Activated naive CD4-positive, alpha-beta T cell treated with Interleukin-2 at 50 U/mL for 16 hours (primary cell): ENCODE measurements at places on chromosomes 2 and 18.

DNA sequence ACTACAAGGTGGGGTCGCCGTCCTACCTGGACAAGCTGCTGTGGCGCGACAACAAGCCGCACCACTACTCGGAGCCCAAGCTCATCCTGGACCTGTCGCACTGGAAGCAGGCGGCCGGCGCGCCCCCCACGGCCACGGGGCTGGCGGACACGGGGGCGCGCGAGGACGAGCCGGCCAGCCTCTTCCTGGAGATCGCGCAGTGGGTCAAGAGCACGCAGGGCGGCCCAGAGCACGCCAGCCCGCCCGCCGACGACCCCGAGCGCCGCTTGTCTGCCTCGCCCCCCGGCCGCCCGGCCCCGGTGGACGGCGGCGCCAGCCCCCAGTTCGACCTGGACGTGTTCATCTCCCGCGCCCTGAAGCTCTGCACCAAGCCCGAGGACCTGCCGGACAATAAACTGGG lies 90.4 kb downstream of the MRO start:
- DNase-seq, result no peak

- DNase-seq, result no peak
These were observed 57.0 kb upstream of the CD226 start for GRCh38 chr18:70004696-70005095.

DNA sequence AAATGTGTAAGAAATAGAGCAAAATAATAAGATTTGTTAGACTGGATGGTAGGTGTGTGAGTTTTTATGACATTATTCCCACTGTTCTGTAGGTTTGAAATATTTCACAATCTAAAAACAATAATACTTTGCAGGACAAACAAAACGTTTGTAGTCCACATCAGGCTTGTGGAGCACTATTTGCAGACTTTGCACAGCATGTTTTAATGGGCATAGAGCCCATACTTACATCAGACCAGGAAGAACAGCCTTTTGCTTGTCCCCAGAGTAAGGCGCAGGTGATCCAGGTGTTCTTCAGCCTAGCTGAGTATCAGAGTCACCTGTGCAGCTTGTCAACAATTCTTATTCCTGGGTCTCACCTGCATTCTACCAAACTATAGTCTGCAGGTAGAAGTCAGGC lies 9.1 kb upstream of the STK39 start:
- no peak for DNase-seq

- DNase-seq, result no peak
These were observed 773.0 kb downstream of the CPS1 start for GRCh38 chr2:211329421-211329820.

DNA sequence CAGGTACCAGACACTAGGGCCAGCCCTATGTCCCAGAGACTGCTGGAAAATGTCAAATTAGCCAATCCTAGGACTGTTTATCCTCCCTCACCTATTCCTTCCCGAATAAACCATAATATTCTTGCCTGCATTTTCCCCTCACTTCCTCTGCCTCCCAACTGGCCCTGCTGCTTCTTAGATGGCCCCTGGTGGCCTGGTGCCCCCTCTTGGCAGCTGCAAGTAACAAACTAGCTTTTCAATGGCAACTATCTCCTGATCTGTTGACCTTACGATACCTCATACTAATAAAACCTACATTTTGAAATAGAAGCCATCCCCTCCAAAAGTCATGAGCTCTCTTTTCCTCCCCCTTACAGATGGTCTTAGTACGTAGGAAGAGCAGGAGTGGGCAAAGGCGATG lies 132.0 kb downstream of the ALPK2 start:
- no peak for DNase-seq

DNA sequence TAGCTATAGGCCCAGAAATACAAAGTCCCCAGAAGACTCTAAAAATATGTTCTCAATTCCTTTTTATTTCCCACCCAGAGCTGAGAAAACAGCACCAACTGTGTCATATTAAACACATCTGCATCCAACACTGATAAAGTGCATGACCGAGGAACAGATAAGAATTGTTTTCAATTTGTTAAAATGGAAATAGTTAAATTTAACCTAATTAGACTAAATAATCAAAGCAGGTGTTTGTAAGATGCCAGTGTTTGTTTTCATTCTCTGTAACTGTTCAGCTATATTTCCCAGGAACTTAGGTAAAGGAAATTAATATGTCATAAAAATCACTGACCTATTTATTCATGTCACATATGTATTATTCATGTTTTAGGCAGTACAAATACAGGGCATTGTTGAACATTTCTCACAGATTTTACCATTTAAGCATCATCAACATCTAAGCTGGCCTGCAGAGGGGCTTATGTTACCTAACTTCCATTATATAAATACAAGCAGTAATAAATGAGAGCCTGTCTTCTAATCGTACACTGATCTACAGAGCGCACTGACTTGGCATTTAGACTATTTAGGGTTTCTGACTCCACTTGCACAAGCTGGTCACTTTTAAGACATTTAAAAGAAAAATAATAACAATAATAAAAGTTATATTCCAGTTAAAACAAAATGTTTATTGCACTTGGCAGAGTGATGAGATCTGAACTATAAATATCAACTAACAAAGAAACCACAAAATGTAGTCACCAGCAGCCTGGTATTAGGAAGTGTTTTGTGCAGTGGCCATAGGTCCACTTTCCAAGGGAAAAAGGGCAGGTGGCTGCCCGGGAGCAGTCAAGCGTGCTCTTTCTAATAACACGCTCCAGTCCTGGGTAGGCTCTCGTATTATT lies 86.6 kb upstream of the ZFP36L2 start:
- no peak for DNase-seq

DNA sequence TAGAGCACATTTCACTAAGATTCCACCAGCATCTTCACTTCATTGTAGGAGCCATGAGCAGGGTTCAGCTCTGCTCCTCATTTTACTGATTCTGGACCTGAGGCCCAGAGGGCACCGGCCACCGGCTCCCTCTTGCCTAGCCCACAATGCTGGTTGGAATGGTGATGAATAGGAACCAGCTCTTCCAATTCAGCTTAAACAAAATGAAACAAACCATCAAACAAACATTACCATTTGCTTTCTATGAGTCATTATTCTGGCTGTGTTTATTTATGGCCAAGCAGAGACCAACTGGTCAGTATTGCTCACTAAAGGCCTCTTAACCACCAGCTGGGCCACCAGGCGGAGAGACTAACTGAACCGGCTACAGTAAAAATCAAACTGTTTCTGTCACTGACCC lies 176.7 kb downstream of the MTX2 start:
- DNase-seq, result no peak

GRCh38 chr18:79553696-79554095 lies 125.9 kb upstream of the CTDP1 start:
- DNase-seq, result no peak

- DNase-seq, result no peak
These were observed 73.6 kb downstream of the SPATS2L start for GRCh38 chr2:200380091-200380561.

DNA sequence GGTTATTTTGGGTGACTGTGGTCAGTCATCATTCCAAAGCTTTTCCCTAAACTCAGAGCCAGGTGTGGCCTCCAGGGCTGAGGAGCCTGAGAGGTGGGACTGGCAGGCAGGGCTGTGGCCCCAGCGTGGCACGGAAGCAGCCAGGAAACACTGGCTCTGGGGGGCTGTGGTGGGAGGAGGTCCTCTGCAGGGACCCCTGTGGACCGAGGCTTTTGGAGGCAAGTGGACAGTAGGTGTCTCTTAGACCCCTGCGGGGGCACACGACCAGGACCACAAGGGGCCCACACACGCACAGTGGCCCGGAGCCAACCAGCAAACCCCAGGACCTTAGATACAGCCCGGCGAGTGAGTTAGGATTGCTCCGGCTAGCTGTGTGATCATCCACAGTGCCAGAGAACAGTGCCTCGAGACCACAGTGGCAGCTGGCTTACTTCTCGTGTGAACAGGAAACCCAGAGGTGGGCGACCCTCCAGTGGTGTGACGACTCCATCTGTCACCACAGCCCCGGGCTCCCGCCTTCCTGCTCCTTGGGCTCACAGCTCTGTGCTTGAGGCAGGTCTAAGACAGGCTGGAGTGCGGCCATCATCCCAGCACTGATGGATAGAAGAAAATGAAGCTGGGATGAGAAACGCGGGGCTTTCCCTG lies 1.6 kb upstream of the RTP5 start:
- peak; percentile 63 for DNase-seq

DNA sequence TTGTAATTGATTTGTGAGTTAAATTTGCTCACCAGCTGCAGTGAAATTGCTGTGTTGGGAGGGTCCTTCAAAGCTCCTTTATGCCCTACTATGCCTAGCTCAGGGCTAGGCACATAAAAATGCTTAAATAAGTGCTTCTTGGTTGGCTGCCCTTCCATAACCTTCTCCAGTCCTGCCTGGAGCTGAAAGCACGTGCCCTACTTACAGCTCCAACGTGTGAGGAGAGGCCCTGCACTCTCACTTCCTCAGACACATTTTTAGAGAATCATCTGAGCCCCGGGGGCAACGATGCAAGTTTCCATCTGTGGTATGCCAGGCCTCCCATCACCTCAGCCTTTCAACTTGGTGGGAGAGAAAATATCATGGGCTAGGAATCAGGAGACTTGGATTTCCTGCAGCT lies 202.7 kb downstream of the BCL11A start:
- no peak for DNase-seq

DNA sequence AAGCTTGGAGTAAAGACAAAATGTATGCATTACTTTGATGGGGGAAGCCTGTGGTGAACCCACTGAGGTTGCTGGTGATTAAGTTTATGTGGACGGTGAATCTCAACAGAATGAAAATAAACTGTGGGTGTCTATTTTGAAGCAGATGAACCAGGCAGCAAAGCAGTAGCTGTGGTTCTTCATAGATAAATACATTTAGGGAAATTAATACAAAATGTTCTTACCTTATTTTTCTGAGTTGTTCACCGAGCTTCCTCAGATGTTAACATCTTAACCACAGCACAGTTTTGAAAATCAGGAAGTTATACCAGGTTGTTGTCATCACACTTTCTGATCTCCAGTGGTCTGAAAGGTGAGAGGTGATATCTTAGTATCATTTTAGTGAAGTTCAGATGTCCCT lies 53.9 kb downstream of the NCK2 start:
- DNase-seq, result peak; percentile 50

DNA sequence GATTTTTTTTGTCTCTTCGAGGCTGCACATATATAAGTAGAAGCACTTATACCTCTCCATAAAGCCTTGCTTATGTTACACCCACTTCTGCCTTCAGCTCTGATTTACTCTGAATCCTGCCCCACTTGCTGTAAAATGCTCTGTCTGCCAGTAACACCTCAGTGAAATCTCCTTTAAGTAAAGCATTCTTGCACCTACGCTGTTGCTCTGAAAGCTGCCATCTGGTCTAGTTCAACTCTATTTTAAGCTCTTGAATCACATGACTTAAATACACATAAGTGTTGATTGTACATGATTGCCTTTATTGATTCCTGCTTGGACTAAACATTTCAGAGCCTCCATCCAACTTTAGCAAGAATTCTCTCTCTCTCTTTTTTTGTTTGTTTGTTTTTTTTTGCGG lies 609.0 kb upstream of the CELF4 start:
- DNase-seq, result no peak

DNA sequence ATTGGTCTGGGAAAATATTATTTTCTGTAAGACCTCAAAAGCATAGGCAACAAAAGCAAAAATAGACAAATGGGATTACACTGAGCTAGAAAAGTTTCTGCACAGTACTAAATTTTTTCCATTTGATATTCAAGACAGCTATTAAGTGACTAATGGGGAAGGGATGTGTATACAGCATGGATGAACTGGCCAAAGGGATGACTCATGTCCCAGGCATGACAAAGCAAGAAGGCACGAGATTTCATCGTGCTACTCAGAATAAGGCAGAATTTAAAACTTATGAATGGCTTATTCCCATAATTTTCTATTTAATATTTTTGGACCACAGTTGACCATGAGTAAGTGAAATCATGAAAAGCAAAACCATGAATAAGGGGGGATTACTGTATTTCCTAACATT lies 1250.1 kb upstream of the GYPC start:
- no peak for DNase-seq

- DNase-seq, result no peak
These were observed 24.2 kb upstream of the KLF11 start for GRCh38 chr2:10019174-10019573.

- DNase-seq, result no peak
These were observed 53.5 kb upstream of the TCF4 start for GRCh38 chr18:55641486-55641885.

DNA sequence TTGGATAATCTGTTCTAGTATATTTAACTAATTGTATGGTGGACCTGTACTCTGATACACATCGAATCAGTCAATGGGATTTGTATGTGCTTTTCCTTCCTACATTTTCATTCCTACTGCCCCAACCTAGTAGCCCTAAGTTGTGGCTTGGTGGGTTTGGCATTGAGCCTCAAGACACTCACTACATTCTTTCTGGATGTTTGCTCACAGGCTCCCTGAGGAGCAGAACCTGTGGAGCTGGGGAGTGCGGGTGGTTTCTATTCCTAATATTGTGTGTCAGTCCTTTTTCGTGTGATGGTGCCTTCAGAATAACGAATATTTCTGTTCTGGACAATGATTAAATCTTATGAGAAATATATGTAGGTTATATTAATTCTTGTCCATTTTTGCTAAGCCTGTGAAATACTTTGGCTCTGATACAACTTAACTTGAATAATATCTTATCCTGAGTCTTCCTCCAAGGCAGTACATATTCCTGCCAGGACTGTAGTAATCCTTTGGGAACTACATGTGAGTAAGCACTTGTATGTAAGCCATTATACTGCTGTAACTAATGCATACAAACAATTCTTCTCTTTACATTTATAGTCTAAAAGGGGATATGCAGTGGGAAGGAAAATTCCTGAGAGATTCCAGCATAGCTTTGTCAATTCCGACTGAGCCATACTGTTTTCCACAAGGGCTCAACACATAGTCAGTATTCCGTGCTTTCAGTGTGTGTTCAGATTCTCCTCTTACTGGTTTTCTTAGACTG lies 150.6 kb downstream of the AGPS start:
- no peak for DNase-seq

- DNase-seq, result no peak
These were observed 65.4 kb downstream of the TRIP12 start for GRCh38 chr2:229856413-229856812.

GRCh38 chr2:121294881-121295840 lies 10.2 kb upstream of the TFCP2L1 start:
- no peak for DNase-seq

- no peak for DNase-seq
These were observed 34.5 kb upstream of the CCDC93 start for GRCh38 chr2:118048401-118048800.

GRCh38 chr2:23286758-23287704 lies 97.9 kb upstream of the KLHL29 start:
- DNase-seq, result no peak

- DNase-seq, result no peak
These were observed 440.8 kb upstream of the SALL3 start for GRCh38 chr18:78538669-78539440.

DNA sequence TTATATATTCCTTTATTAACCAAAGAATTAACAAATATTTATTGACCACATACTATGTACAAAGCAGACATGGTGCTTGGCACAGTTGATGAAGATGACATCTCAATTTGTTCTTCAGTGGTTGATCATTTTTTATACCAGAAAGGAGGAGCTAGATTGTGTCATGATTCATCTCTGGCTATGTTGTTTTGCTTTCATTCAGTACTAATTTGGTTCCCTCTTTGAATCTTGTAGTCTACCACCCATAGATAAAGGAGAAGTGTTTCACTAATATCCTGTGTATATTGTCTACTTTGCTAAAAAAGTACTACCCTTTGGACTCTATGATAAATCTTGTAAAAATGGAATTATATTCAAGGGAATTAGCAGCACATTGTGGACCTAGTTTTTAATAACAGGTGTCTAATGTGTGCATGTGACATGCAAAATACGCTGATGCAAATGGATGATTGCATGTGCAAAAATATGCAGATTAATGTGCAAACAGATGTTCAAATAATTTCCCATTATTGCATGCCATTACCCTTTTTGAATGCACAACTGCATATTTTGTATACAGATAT lies 313.2 kb upstream of the ZEB2 start:
- DNase-seq, result no peak
